Epithelial cell of prostate (primary cell): ENCODE measurements at places on chromosomes 7 and 10.

DNA sequence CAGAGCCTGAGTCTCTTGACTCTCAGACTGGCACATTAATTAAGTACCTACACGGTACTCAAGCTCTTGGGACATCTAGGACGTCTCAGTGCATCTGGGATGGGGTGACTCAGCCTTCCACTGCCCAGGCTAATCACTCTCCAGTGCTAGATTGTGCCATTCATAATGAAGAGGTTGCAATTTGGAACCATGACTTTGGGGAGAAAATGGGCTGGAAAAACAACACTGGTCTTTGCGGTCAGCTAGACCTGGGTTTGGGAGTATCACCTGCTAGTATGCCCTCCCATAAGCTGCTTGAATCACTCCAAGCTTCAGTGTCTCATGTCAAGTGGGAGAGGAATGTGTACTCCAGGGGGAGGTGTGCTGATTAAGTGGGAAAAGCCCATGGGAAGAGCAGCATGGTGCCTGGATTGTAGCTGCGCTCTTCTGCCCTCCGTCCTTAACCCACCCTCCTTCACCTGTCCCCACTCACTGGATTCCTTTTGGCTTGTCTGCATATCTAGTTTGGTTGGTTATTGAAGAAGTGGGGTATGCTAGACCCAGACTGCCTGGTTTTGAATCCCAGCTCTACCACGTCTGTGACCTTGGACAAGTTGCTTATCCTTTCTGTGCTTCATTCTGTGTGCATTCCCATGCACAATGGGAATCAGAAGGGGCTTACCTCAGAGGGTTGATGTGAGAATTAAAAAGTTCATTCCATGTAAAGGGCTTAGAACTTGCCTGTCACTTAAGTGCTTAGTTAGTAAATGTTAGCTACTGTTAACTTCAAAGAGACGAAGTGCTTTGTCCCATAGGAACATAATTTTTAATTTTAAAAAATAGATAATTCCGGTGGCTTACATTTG lies 3.8 kb downstream of the NFE2L3 start:
- DNase-seq: no peak

DNA sequence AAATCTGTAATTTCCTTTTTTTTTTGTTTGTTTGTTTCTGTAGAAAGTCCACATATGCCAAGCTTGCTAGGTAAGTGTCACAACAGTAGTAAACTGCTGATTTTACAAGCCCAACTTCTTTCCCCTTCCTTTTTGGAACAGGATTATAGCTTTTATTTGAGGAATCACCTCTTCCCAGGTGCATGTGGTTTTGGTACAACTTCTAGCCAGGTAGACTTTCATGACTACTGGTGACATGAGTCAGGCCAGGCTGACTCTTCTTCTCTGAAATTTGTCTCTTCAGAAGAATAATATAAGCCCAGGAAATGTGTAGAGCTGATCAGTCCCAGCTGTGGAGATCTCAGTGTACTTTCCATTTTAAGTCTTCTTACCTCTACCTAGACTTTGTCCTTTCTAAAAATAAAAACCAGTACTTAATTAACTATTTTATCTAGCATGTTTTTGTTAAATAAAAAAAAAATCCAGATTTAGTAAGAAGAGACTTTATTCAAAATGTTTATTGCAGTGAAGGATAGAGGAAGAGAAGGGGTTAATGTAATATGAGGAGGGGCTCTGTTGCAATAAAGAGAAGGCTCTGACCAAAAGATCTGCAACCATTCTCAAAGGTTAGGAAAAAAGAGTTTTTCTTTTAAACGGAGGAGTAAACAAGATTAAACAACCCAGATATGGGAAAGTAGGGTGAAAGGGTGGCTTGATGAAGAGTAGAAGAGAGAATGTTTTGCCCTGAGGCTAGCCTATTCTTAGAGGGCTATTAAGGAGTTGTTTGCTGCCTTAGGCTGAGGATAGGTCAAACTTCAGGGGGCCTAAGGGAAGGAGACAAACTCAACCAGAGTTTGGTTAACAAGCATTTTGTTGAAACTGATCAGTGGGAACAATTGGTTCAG lies 664.2 kb downstream of the SORCS1 start:
- DNase-seq: peak; percentile 8

GRCh38 chr10:49113741-49114141 lies 1.6 kb downstream of the VSTM4 start:
- no peak for DNase-seq

GRCh38 chr10:120505056-120505455 lies 48.0 kb downstream of the PLPP4 start:
- DNase-seq: no peak

DNA sequence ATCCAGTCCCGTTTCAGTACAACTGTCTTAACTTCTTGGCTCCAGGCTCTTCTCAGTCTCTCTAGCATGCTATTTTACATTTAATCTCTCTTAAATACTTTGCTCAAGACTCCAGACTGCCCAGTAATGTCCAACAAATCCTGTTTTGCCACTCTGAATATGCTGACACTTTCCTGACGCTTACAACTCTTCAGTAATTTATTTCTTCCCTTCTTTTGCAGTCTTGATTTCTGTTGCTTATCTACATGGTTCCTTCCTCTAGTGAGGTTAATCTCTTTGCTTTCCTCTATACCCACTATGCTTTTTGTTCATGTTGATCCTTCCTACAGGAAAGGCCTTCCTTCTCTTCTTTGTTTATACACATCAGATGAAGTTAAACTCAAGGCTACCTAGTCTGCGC lies 23.7 kb downstream of the UMAD1 start:
- DNase-seq: no peak

DNA sequence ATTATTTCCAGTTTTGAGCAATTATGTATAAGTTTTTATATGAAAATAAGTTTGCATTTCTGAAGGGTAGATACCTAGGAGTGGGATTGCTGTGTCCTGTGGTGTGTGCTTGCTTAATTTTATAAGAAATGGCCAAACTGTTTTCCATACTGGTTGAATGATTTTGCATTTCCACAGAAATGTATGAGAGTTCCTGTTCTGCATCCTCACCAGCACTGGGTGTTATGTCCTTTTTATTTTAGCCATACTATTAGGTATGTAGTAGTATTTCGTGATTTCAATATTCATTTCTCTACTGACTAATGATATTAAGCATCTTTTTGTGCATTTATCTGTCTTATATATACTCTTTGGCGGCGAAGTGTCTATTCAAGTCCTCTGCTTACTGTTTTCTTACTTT lies 22.3 kb downstream of the CAPZA2 start:
- DNase-seq: no peak

DNA sequence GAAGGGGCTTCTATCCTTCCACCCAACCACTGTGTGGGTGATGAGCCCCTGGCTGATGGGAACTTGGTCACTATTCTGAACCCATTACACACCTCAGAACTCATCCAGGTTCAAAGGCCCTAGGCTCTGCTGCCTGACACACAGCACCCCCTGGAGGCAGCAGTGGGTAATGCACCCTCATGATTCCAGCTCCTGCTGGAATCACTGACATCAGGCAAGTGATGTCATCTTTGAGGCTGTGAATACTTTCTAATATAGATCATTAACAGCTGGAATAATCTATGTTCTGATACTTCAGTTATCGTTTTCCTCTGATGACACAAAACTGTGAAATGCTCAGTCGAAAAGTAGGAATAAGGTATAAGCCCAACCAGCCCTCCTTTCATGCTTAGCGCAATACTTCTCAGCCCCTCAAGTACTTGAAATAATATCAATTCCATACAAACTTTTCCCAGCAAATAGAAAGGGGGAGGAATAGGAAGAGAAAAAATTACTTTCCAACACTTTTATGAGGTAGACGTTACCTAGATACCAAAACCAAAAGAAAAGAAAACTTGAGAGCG lies 7.5 kb upstream of the RBP3 start:
- no peak for DNase-seq

DNA sequence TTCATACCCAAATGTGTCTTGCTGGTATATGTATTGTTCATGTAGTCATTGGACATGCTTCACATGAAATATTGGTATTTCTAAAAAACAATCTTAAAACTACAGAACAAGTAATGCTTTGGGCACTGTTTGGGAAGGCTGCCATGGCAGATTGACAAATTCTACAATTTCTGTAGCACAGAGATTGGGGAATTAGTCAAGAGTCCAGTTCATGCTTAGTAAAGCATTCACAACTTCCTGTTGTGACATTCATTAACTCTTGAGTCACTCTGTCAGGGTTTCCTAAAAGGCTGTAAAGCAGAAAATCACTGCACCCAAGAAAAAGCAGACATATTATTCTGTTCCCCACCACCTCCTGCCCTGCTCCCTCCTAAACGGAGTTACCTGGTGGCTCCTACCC lies 398.9 kb downstream of the PHTF2 start:
- no peak for DNase-seq

DNA sequence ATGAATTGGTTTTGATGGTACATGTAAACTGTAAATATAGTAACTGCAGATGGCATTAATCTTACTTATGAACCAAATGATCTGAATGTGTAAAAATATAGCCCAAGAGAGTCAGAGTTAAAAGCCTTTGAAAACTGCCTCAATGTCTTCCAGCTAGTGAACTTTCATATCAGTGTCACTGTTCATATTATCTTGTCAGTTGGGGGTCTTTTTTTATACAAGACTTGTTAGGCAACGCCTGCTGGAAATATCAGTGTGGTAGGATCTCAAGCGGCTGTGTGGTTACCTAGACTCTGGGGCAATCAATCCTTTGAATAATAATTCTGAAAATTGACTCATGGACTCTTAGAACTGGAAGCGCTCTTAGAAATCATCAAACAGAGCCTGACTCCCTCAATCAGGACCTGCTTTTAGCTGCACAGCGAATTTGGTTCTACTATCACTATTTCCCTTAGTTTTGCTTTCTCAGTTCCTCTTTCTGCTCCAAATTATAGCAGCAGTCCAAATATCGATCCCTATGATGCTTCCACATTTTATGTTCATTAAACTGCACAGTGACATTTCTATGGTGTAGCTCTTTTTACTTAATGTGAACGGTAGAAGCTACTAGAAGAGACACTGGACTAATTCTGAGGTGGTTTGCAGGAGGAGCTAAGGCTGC lies 100.1 kb upstream of the COL1A2 start:
- DNase-seq: no peak

DNA sequence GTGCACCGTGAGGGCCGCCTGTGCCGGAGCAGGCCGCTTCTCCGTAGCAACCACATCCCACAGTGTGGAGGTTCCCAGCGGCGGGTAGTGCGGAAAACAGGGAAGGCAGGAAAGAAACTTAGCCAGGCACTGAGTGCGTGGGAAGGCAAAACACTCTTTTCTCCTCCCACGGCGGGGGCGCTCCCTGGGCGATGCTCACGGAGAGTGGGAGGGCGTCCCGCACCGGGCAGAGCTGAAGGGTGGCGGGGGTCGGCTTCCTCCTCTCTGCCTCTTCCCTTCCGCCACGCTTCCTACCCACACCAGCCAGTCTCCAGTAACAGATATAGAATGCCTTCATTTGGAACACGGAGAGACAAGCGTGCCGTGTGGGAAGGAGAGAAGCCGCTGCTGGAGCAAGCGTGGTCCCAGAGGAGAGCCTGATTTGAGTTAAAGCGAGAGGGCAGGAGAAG lies 252.5 kb downstream of the PAXIP1 start:
- no peak for DNase-seq

- no peak for DNase-seq
Measured at GRCh38 chr10:130160775-130161174, 24.6 kb downstream of the GLRX3 start.

DNA sequence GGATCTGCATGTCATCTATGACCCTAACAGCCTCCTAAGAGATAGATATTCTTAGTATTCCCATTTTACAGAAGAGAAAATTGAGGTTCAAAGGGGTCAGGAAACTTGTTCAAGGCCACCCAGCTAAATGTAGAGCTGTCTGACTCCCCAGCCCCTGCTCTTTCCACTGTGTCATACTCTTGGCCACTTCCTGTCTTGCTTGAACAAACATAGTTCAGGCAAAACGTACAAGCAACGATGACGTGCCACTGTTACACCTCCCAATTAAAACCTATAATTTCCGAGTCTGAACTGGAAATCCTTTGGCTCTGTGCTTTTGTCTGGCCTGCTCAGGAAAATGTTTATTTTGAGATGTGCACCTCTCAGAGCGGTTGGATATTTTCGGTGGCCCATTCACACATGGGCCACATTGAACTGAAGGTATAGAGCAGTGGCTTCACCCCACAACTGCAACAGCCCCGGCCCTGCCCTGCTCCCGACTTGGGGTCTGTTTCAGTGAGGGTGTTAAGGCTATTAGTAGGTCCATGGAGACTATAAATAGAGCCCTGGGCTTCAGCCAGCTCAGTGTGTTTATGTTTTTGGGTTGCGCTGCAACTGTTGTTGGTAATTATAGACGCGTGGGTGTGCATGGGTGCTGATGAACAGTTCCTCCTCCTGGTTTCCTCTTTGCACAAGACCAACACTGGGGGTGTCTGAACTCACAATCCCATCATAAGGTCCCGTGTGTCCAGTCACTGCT lies 172.3 kb upstream of the ADO start:
- DNase-seq: no peak
